ENCODE measurements at places on chromosomes 12 and 14. TPM values are rescaled to one million over a fixed set of nuclear protein-coding genes. Genes with fewer than 3 reads are reported as not detected.
A peak's percentile ranks its signal among the peaks of the same experiment; 100 is the strongest.

Gene SYNDIG1L
- total RNA-seq, result not detected

DNA sequence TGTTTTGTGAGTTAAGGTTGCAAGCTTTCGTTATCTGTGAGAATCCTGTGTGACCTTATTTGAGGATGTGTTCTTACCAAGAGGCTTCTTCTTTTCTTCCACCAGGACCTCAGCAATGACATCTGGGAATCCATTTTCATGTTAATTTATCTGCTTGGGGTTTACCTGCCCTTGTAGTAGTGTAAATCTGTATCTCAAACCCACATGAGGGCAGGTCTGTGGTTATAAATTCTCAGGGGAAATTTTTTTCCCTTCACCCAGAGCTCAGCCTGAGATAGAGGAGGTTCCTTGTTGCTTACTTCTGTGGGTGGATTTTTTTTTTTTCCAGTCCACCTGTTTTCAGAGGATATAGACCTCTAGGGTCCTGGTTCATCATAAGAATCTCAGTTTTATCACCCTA lies 70.8 kb downstream of the AKAP6 start:
- H3K27ac ChIP-seq, result peak overlapping the region; percentile 5
- no peak overlapping the region for H3K4me3 ChIP-seq
- H3K4me1 ChIP-seq, result peaks cover 68% of the 10 kb centered on the region
- no peak for DNase-seq
- H3K36me3 ChIP-seq, result no peaks in the 10 kb centered on the region
- H3K27me3 ChIP-seq, result no peaks in the 10 kb centered on the region

Gene SMIM41
- 0.13 TPM for total RNA-seq

Gene TMTC1
- total RNA-seq, result not detected

DNA sequence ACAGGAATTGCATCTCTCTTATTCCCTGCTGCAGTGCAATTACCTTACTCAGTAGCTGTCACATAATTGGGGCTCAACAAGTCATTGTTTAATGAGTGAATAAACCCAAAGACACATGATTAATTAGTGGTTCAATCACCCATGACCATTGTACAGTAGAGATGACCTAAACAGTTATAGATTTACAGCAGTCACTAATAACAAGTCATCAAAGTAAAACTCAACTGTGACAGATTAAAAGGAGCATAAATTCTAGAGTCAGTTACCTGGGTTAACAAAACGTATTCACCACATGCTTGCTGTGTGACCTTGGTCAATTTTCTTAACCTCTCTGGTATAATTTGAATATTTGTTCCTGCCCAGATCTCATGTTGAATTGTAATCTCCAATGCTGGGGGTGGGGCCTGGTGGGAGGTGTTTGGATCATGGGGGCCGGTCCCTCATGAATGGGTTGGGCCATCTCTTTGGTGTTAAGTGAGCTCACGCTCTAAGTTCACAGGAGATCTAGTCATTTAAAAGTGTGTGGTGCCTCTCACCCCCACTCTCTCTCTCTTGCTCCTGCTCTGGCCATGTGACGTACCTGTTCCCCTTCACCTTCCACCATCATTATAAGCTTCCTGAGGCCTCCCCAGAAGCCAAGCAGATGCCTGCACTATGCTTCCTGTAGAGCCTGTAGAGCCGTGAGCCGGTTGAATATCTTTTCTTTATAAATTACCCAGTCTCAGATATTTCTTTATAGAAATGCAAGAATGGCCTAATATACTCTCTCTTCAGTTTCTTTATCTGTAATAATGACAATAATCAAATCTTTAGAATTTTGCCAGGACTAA lies 141.9 kb upstream of the PLEKHG7 start:
- no peak overlapping the region for H3K27ac ChIP-seq
- H3K27me3 ChIP-seq, result no peaks in the 10 kb centered on the region
- H3K4me1 ChIP-seq, result peaks cover 29% of the 10 kb centered on the region
- no peak for DNase-seq

Gene SLC22A17
- total RNA-seq, result 13.4 TPM

DNA sequence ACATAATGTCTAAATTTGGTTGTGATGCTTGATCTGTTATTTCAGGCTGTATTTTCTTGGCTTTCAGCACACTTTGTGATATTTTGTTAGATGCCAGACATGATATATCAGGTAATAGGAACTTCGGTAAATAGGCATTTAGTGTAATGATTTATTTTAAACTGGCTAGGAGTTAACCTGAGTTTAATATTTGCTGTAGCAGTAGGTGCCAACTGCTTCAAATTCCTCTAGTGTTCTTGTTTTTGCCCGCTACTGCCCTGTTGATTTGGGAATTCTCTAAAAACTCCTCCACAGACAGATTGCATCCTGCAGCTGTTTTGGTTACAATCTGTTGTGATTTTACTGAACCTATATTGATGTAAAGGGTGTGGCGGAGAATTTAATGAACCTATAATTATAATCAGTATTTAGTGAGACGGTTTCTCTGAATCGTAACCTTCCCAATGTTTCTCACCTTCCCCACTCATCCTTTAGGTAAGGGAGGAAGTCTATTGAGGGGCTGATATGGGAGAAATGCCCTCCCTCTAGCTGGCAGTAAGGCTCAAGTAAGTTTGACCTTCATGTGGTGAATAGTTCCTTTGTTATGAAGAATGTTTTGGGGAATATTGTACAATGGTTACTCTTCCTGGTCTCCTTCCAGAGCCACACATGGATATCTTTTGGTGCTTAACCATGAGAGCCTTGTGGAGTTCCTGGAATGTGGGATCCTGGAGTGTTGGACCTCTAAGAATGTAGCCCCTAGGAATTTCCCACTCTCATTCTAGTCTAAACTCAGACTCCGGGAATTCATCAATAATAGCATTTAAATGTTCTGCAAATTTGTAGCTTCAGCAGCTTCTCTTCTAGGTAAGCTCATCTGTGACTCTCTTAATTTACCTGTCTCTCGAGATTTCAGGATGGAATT lies 634.1 kb downstream of the FSCB start:
- no peak overlapping the region for H3K27ac ChIP-seq
- no peaks in the 10 kb centered on the region for H3K27me3 ChIP-seq
- no peaks in the 10 kb centered on the region for H3K4me1 ChIP-seq
- no peak for DNase-seq
- no peak overlapping the region for H3K4me3 ChIP-seq

DNA sequence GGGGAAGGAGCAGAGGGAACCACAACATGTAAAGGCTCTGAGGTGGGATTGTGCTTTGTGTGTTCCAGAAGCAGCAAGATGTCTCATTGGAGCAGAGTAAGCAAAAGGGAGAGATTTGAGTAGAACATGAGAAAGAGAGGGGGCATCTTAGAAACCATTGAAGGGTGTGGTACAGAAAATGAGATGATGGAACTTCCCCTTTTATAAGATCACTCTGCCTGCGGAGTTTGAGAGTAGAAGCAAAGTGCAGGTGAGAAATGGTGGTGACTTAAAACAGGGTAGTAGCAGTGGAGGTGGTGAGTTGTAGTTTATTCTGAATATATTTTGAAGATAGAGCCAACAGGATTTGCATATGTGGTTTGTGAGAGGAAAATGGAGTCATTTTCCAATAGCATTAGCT lies 56.0 kb downstream of the FBXO34 start:
- H3K4me1 ChIP-seq, result peaks cover 30% of the 10 kb centered on the region
- H3K36me3 ChIP-seq, result no peaks in the 10 kb centered on the region
- H3K4me3 ChIP-seq, result no peak overlapping the region
- H3K27me3 ChIP-seq, result no peaks in the 10 kb centered on the region

Measured in HFFc6 (cell line).